ENCODE measurements at places on chromosomes 1 and 21.

- DNase-seq, result no peak
Observed at GRCh38 chr1:202311875-202312635, 29.7 kb downstream of the UBE2T start.

DNA sequence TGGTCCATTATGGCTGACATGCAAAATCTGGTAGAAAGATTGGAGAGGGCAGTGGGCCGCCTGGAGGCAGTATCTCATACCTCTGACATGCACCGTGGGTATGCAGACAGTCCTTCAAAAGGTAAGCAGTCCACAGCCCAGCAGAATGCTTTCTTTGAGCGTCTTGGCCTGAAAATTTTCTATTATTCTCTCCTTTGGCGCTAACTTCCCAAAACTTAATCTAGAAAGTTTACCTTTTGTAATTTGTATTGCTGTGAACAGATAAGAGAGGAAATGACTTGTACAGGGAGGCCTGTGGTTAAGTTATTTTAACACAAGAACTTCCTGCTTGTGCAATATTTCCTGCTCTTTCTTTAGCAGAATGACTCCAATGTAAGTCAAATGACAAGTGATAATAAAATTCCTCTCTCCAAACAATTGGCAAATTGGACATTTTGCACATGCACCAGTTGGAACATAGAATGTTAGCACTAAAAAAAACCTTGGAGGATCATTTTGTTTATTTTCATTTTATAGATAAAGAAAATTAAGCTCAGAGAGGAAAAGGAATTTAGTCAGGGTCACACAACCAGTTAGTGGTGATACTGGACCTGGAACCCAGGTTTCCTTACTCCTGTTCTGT is 18.9 kb downstream of the CAP1 start:
- no peak for DNase-seq

DNA sequence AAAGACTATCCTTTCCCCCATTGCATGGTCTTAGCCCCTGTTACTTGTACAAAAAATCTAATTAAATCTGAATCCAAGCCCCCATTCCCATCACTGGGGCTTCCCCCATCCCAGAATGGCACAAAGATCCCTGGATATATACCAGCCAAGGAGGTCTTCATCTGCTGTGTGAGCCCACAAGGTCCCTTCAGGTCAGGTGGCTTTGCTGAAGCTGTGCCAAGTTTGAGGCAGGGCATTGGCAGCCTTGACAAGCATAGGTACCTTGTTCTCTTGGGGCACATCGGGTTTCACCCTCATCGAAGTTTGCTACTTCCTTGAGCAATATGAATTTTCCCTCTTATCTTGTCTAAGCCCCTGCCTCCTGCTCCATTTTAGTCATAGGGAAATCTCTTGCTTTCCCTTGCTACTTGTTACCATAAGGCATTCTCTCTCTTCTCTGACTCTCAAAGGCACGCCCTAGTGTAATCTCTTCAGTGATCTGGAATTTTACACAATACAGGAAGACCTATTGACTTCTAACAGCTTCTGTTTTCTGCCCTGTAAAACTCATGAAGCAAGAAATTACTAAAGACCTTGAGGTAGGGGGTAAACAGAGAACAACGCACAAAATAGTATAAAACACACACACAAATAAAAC is 71.4 kb upstream of the COG2 start:
- no peak for DNase-seq

GRCh38 chr1:94677714-94678113 is 136.2 kb upstream of the F3 start:
- no peak for DNase-seq

Data from anterior cingulate cortex (tissue), 58 donors.